ENCODE measurements at places on chromosomes 6 and 20.

GRCh38 chr6:142697001-142697335, 248.0 kb downstream of the HIVEP2 start:
- no peak for DNase-seq

DNA sequence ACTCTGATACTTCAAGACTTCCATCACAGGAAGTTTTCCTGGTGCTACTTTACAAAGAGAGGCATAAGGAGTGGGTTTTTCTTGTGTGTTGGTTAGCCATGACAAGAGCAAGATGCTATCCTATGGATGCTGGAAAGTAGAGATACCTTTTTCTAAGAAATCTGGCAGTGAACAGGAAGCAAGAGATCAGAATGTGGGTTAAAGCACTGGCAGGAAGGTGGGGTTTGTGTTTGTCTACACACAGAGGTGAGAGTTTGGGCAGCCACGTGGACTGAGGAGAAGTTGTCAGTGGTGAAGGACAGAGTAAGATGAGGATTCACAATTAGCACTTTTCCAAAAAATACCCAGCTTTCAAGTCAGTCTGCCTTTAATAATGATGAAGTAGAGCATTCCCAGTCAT, 17.9 kb downstream of the SLC2A12 start:
- no peak for DNase-seq

- DNase-seq = no peak
Measured at GRCh38 chr6:144758602-144759001, 473.5 kb downstream of the UTRN start.

DNA sequence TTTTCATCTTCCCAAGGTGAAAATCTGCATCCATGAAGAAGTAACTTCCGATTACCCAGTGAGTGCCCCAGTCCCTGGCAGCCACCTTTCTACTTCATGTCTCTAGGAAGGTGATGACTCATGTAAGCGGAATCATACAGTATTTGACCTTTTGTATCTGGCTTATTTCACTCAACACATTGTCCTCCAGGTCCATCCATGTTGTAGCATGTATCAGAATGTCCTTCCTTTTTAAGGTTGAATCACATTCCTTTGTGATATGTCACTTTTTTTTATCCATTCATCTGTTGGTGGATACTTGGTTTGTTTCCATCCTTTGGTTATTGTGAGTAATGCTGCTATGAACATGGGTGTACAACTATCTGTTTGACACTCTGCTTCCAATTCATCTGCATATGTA, 176.3 kb upstream of the CDYL start:
- DNase-seq = no peak

- no peak for DNase-seq
Measured at GRCh38 chr20:19969507-19970255, 47.5 kb upstream of the NAA20 start.

DNA sequence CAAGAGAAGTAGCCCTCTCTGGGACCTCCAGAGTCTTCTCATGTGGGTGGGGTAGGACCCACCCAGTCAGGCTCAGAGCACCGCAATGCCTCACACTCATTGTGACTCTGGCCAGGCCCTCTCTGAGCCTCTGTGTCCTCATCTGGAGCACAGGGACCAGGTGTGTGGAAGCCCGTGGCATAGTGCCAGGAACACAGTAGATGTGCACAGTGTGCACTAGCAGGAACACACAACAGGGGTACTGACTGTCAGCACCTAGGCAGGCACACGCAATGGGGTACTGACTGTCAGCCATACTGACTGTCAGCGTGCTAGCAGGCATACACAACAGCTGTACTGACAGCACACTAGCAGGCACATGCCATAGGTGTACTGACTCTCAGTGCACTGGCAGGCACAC, 2.0 kb upstream of the STMN3 start:
- no peak for DNase-seq

- no peak for DNase-seq
Measured at GRCh38 chr6:121142093-121142492, 192.2 kb downstream of the TBC1D32 start.

DNA sequence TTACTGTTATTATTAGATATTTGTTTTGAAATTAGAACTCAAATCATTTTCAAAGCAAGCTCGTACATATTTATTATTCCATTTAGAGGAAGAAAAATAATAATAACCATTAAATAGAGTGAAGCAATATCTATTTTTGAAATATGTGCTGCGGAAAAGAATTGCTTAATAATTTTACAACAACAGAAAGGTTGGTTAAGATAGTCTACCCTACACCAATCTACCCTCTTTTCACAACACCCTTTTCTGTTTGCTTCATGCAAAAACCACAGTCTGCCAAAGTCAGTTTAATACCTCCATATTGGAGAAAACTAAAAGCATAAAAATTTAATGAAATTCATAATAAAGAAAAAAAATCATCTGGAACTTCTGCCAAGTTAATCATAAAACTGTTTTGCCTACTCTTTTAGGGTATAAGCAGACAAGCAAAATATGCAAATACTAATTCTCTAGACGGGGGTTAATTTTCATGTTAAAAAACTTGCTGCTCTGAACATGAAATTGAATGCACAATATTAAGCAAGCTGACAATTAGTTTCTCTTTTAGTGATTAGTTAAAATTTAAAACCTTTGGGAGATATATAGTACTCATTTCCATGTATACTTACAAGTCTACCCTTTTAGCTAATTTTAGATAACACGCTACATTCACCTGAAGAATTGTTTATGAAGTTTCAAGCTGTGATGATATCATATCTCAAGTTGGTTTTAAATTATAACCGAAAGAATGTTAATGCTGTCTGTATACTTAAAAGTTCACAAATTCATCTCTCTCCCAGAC, 100.2 kb downstream of the AHI1 start:
- no peak for DNase-seq

DNA sequence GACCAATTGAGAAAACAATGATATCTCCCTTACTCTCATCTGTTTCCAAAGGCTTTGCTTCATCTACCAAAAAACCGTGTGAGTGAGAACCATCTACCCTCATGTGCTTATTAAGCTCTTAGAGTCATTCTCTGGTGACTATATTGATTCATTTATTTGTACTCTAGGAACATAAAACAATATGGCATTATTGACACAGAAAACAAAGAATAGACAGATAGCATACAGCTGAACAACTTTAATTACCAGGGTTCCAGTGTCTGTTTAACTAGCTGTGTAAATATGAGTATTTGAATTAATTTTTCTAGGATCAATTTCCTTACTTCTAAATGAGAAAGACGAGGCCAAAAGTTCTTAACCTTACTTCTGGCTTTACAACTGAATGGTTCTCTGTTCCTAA, 31.3 kb upstream of the HEY2 start:
- DNase-seq = no peak
